ENCODE measurements at places on chromosomes 6 and 20. TPM values are rescaled to one million over a fixed set of nuclear protein-coding genes. Genes with fewer than 3 reads are reported as not detected.

GRCh38 chr6:40888456-40888990 is 150.5 kb downstream of the UNC5CL start:
- H3K4me1 ChIP-seq = no peaks in the 10 kb centered on the region
- H3K27ac ChIP-seq = no peak overlapping the region
- H3K27me3 ChIP-seq = peaks cover 17% of the 10 kb centered on the region
- H3K4me3 ChIP-seq = no peak overlapping the region
- no peak for DNase-seq

GRCh38 chr6:112207131-112207530 is 47.2 kb downstream of the LAMA4 start:
- no peak overlapping the region for H3K27ac ChIP-seq
- no peaks in the 10 kb centered on the region for H3K4me1 ChIP-seq
- no peak for DNase-seq
- H3K27me3 ChIP-seq = peaks cover 43% of the 10 kb centered on the region

HECA gene
- 77.6 TPM for total RNA-seq

CITED2 gene
- 73.0 TPM for total RNA-seq

Data from activated T-cell treated with anti-CD3 and anti-CD28 coated beads, Interleukin-2, amount 50 U/mL, for 72 hours (primary cell).